ENCODE measurements at places on chromosomes 2 and 18.

DNA sequence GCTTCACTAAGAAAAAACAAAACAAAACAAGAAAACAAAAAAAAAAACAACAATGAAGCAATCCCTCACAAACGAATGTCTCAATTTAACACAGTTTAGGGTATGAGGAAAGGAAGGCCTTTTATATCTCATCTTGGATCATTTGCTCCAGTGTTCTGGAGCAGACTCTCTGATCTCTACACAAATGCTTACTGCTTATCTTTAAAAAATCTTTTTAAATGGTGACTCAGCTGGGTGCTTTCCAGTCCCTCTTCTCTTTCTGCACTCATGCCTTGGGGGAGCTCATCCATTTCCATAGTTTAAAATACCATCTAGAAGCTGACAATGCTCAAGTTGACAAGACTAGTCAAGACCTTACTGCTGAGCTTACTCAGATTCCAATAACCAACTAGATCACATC, 56.2 kb downstream of the ETAA1 start:
- no peak for DNase-seq

- no peak for DNase-seq
These were observed 1.1 kb downstream of the MAP2 start for GRCh38 chr2:209424781-209425470.

GRCh38 chr2:43707255-43708015, 31.2 kb upstream of the C1GALT1C1L start:
- no peak for DNase-seq

- DNase-seq = peak; percentile 19
These were observed 5.8 kb downstream of the SH3RF3 start for GRCh38 chr2:109134741-109135358.

- no peak for DNase-seq
These were observed 137.4 kb upstream of the CDCA7 start for GRCh38 chr2:173217116-173217840.

DNA sequence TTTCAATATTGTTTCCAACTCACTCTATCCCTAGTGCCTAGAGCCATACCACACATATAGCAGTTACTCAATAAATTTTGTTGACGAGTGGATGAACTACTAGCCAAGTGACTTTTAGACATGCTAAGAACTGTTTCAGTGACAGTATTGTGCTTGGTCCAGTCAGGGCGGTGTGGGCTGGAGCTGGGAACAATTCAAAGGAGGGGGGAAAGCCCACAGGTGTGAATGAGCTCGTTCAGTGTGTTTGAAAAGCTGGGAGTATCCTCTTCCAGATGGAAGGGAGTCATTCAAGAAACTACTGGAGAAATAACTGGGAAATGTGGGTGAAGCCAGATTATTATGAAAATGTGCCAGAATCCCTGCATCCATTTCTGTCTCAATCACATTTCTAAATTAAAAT, 1.7 kb upstream of the SERPINE2 start:
- DNase-seq = no peak

GRCh38 chr18:8966821-8967220, 135.7 kb upstream of the NDUFV2 start:
- no peak for DNase-seq

DNA sequence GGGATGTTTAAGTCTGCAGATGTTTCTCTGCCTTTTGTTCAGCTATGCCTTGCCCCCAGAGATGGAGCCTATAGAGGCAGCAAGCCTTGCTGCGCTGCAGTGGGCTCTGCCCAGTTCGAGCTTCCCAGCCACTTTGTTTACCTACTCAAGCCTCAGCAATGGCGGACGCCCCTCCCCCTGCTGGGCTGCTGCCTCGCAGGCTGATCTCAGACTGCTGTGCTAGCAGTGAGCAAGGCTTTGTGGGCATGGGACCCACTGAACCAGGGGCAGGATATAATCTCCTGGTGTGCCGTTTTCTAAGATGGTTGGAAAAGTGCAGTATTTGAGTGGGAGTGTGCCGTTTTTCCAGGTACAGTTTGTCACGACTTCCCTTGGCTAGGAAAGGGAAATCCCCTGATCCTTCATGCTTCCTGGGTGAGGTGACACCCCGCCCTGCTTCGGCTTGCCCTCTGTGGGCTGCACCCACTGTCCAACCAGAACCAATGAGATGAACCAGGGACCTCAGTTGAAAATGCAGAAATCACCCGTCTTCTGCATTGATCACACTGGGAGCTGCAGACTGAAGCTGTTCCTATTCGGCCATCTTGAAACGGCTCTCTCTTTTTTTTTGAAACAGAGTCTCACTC, 27.6 kb upstream of the ADAM23 start:
- DNase-seq = no peak

DNA sequence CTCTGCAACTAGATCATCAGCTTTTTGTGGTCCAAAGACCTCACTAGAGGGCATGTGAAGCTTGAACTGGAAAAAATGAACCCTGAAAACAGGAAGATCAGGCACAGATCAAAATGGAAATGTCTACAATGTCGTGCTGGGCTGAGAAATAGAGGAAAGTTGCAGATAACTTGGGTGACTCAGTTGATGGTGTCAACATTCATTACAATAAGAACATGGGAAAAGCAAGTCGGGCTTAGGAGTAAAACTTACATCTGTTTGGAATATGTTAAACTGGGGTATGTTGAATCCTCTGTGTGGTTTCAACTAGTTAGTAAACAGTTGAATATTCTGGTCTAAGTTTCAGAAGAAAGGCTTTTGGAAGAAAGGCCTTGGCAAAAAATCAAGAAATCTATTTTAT, 940.4 kb downstream of the ERBB4 start:
- DNase-seq = no peak

GRCh38 chr18:62777814-62778213, 62.5 kb downstream of the PHLPP1 start:
- no peak for DNase-seq

GRCh38 chr2:65185012-65185411, 42.6 kb upstream of the ACTR2 start:
- DNase-seq = no peak

Data from hematopoietic multipotent progenitor cell (in vitro differentiated cells).